Kidney epithelial cell (primary cell): ENCODE measurements at places on chromosomes 6 and 20.

GRCh38 chr20:51886891-51887608 is 84.7 kb upstream of the SALL4 start:
- no peak for DNase-seq

DNA sequence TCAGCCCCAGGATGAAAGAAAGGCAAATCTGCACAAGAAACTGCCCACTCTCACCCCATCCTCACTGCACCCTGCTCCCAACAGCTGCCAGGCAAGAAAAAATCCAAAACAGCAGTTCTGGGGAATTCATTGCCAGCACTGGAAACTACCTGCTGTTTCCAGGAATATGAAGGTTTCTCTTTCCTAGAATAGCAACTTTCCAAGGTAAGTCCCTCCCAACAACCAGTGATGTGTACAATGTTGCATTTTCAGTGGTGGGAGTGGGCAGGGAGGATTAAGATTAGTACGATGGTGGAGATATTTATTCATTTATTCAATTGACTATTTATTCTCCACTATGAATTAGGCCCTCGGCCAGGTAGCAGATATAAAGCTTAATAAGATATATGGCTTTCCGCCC is 10.2 kb upstream of the HLA-DOB start:
- no peak for DNase-seq

DNA sequence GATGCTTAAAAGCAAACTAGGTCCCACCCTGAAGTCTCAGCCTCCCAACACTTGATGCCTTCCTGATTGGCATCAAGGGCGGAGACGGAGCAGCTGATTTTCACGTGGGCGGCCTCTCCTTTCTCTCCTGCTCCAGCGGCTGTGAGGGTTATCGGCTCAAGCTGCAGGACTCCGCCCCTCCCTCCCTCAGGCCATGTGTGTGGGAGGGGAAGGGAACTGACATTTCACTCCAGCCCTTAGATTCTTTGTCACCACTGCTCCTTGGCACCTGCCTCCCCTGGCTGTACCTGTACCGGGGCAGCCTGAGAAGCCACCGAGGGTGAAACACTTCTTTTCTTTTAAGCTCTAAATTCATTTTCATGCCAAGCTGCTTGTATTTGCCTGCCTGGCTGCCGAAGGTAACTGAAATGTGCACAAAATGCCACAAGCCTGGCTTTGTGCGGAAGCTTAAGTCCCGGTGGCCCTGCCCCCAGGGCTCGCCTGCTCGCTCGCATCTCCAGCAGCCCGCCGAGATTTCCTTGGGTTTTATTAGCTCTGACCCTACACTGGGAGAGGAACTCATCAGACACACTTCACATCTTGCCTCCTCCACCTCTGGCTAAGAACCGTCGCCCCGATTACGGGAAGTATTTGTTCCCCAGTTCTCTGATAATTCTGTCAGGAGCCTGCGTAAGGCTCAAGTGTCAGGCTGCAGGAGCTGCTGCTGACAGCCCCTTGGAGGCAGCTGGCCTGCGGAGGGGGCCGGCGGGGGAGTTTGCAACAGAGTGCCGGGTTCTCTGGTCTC is 9.6 kb upstream of the CPNE5 start:
- DNase-seq = no peak

GRCh38 chr6:161557333-161558107 is 283.7 kb upstream of the AGPAT4 start:
- no peak for DNase-seq

GRCh38 chr20:61494763-61495575 is 242.9 kb downstream of the CDH4 start:
- no peak for DNase-seq

- DNase-seq = no peak
Observed at GRCh38 chr20:49698477-49698876, 15.2 kb downstream of the B4GALT5 start.

DNA sequence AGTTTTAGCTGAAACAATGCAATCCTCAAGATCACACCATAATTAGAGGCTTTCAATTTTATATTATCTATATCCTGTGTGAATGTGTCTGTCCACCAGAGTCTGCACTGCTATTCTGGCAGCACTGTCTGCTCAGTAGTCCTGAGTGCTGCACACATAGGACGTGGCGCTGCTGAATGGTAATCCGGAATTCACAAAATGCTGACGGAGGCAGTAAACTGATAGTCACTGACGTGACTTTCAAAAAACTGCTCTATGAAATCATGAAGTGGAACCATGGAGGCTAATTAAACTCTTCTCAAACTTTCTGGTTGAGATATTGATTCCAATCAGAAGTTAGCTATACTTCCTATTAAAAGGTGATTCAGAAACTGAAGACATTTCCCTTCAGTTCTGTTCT is 190.8 kb upstream of the NOX3 start:
- no peak for DNase-seq

- DNase-seq = no peak
Observed at GRCh38 chr6:106860940-106861339, 113.6 kb downstream of the CD24 start.

DNA sequence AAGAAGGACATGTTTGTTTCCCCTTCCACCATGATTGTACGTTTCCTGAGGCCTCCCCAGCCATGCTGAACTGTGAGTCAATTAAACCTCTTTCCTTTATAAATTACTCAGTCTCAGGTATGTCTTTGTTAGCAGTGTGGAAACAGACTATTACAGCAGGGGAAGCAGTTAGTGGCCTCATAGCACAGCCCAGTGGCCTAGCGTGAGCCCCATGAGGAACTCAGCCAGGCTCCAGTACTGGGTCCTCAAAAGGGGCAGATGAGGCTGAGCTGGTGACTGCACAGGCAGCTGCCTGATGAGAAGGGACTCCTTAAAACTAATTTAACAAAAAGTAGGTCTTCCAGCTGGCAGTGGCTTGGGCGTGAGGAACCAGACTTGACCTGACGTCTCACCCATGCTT is 399.9 kb downstream of the CDH26 start:
- DNase-seq = no peak

DNA sequence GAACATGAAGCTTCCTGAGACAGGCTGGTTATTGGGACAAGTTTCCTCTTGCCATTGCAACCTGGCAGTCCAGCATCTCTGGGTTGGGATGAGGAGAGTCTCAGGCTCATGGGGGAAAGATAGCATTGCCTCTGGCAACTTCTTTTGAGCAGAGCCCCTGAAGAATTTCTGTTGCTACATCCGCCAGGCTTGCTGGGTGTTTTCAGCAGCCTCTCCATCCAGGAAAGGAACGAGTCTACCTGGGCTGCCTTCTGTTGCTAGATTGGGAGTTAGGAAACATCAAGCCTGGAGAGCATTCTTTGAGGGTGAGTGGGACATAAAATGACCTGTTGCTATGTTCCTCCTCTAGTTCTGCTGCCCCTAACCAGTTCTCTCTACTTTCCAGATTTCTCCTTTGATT is 313.5 kb downstream of the RFPL4B start:
- no peak for DNase-seq

GRCh38 chr6:53630533-53631226 is 34.9 kb downstream of the KLHL31 start:
- no peak for DNase-seq

GRCh38 chr20:7672571-7672970 is 267.7 kb downstream of the HAO1 start:
- no peak for DNase-seq

DNA sequence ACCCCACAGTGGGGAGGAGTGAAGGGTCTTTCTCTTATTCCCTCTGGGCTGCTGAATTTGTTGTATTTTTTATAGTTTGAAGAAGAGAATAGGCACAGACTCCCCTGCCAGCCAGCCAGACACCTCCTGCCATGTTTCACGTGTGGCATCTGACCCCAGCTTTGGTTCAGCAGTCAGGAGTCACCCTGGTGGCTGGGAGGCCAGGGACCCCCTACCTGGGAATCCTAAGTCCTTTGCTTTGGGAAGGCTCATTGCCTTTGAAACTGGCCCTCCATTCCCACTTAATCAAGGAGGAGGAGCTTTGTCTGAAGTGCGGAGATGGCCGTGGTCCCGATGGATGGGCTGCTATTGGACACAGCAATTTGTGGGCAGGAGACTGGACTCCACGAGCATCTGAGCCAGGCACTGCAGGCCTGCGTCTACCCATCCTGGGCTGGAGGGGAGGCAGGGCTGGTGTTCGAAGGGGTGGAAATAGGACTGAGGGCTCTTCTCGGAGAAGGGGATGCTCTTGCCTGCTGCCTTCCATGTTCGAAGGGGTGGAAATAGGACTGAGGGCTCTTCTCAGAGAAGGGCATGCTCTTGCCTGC is 196.1 kb downstream of the DLL1 start:
- no peak for DNase-seq

DNA sequence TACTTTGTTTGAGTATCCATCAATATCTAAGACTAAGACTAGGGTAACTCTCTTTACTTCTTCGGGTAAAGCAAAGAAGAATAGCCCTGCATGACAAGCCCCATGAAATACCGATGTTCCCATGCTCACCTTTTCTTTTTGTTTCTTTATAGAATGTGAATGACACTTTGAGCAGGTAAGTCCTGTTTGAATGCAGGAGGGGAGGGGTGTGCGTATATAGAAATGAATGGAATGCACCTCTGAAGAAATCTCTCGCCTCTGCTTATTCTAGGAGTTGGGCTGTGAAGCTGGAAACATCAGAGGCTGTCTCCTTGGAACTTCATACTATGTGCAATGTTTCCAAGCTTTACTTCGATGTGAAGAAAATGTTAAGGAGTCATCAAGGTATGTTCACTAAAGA is 10.3 kb downstream of the TRIM38 start:
- DNase-seq = no peak

DNA sequence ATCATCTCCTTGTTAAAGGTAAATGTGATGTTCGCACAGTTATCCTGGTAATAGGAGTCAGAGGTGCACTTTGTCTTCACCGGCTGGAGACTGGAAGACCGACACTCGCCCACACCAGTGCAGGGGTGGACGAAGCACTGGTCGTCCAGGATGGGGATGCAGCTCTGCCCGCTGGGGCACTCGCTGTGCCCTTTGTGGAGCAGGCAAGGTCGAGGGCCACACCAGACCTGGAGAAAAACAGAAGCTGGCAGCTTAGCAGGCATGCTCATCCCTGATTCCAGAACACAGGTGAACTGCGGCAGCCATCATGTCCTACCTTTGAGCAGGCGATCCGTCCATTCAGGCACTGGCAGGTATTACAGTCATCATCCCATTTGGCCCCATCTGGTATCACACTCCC is 32.3 kb downstream of the JAG1 start:
- no peak for DNase-seq

DNA sequence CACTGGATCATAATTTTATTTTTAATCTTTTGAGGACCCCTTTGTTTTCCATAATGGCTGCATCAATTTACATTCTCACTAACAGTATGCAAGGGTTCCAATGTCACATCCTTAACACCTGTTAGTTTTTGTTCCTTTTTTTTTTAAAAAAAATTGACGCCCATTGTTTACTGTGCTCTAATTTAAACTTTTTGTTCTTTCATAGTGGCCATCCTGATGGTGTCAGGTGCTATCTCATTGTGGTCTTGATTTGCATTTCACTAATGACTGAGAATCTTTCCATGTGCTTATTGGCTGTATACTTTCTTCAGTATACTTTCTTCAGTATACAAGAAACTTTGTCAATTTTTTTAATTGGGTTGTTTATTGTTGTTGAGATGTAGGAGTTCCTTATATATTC is 347.0 kb downstream of the RNGTT start:
- DNase-seq = no peak

- no peak for DNase-seq
Observed at GRCh38 chr6:170311696-170312095, 5.1 kb downstream of the FAM120B start.

DNA sequence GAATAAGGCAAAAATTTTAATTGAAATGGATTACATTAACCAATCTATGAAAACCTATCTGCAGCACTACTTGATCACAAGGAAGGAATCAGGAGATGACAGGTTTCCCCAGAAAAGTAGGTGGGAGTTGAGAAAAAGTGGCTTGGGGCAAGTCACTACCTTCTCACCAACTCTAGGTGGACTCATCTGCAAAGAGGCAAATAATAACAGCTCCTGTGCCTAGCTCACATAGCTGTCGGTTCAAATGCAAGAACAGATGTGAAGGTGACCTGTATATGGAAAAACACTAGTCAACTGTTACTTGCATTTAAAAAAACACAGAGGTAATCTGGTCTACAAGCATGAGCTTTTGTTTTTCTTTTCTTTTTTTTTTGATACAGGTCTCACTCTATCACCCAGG is 67.2 kb downstream of the POPDC3 start:
- no peak for DNase-seq

GRCh38 chr6:710601-711571 is 17.9 kb upstream of the EXOC2 start:
- no peak for DNase-seq

GRCh38 chr6:117505311-117505710 is 22.8 kb downstream of the DCBLD1 start:
- no peak for DNase-seq

DNA sequence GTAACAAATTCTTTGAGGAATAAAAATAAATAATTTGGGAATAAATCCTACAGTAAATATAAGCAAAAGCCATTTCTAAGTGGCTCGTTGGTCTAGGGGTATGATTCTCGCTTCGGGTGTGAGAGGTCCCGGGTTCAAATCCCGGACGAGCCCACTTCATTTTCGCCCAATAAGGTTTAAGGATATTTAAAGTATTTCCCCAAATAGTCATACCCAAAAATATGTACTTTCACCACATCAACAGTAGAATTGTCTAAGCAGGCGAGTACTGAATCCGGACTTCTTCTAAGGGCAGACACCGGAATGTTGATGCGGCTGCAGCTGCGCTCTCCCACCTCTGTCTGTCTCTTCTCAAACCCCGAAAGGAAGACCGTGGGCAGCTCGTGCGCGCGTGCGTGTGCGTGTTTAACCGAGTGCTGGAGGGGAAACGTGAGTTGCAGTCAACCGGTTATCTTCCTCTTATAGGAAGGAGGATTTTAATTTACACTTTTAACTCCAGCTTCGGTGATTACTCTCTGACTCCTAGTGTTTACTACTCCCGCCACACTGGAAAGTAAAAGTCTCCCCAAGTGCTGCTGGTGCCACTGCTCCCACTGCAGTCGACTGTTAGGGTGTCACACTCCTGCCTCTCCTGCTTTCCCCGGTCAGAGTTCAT is 155.7 kb upstream of the PRSS16 start:
- DNase-seq = peak; percentile 51

- no peak for DNase-seq
Observed at GRCh38 chr20:44829688-44830087, 19.3 kb upstream of the RIMS4 start.

GRCh38 chr6:154060076-154060475 is 21.0 kb downstream of the OPRM1 start:
- no peak for DNase-seq

DNA sequence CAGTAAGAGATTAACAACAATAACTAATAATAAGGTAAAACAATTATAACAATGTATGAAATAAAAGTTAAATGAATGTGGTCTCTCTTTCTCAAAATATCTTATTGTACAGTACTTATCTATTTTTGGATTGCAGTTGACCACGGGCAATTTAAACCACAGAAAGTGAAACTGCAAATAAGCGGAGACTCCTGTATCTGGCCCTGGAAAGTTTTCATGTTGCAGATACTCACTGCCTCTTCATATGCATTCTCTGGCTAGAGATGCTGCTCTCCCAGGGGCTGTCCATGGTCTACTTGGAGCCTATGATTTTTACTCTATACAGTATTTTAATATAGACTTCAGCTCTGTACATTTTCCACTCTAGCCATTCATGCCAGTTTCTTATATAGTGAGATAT is 230.8 kb downstream of the FUT9 start:
- no peak for DNase-seq

GRCh38 chr20:25276533-25277050 is 28.7 kb downstream of the PYGB start:
- DNase-seq = no peak
